ENCODE measurements at places on chromosomes 3 and 15.

GRCh38 chr3:124768812-124769211 lies 38.6 kb downstream of the UMPS start:
- no peak for DNase-seq

- DNase-seq = no peak
These were observed 26.4 kb downstream of the MINAR1 start for GRCh38 chr15:79458491-79458890.

- DNase-seq = no peak
These were observed 7.9 kb upstream of the CHD2 start for GRCh38 chr15:92892201-92892555.

GRCh38 chr3:117523418-117523817 lies 813.8 kb downstream of the TUSC7 start:
- DNase-seq = no peak

DNA sequence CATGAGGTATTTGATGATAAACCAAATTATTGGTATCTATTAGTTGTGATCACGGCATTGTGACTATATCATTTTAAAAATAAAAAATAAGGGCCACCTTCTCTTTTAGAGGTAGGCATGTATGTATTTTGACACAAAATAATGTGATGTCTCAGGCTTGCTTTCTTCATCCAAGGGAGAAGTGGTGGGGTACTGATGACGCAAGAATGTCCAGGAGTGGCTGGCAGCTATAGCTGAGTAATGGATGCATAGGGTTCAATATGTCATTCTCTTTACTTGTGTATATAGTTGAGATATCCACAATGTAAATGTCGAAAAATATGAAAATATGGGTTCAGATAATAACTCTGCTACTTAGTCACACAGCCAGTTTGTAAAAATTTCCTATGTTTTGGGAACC lies 46.8 kb upstream of the NSMCE3 start:
- DNase-seq = no peak

GRCh38 chr3:38205472-38205805 lies 40.1 kb downstream of the OXSR1 start:
- DNase-seq = no peak

- DNase-seq = no peak
These were observed 229.8 kb downstream of the LRTM1 start for GRCh38 chr3:54698054-54698453.

- no peak for DNase-seq
These were observed 3.5 kb upstream of the GALNT15 start for GRCh38 chr3:16171009-16171408.

GRCh38 chr15:85496551-85497171 lies 116.3 kb downstream of the AKAP13 start:
- no peak for DNase-seq

GRCh38 chr15:57281321-57281720 lies 95.0 kb upstream of the CGNL1 start:
- no peak for DNase-seq

DNA sequence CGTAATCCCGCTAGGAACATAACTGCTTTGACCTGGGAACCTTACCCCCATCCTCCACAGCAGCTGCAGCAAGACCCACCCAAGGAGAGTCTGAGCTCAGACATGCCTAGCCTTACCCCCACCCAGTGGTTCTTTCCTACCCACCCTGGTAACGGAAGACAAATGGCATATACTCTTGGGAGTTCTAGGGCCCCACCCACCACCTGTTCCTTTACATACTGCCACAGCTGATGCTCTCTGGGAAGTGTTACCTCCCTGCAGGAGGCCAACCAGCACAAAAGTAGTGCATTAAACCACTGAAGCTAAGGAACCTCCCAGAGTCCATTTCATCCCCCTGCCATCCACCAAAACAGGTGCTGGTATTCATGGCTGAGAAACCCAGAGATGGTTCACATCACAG lies 50.6 kb upstream of the AZI2 start:
- no peak for DNase-seq

- no peak for DNase-seq
These were observed 307.1 kb downstream of the KBTBD8 start for GRCh38 chr3:67305160-67305559.

GRCh38 chr15:90142216-90143165 lies 40.2 kb upstream of the IDH2 start:
- DNase-seq = no peak

- DNase-seq = no peak
These were observed 50.8 kb upstream of the CTNNB1 start for GRCh38 chr3:41148478-41148877.

- DNase-seq = no peak
These were observed 294.8 kb downstream of the MCTP2 start for GRCh38 chr15:94526071-94526689.

DNA sequence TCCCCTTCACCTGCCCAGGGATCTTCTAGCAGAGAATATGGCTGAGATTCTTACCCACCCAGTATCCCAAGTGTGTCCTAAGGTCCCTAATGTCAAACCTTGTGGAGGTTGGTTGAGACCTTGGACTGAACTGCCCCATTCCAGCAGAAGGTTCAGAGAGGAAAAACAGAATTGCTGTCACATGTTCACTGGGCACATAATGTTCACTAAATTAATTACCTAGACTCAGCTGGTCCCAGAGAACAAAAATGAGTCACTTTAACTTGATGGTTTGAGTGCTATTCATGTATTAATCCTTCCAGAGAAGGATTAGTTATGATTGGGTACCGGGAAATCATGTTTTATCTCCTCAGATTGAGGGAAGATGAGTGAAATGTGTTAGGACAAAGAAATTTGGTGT lies 171.3 kb upstream of the GADL1 start:
- no peak for DNase-seq

DNA sequence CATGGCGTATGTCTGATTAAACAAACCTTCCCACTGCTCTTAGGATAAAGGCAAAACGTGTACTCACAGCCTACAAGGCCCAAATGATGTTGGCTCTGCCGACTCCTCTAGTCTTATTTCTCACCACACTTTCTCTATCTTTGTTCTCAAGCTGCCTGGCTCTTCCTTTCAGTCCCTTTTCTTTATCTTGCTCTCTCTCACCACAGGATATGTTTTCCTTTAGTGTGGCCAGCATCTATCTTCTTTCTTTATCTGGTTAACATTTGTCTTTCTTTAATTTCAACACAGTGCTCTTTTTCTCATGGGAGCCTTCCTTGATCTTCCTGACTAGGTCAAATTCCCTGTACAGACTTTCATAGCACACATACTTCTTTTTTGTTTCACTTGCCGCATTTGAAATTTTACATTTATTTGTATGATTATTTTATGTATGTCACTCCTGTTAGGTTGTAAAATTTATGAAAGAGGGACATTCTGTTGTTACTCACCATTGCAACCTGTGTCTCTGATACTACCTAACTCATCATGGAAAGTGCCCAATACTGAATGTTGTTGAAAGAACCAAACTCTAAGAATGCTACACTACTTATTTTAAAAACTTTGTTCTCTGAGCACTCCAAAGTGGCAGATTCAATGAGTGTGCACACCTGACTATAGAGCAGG lies 328.9 kb upstream of the CBLB start:
- no peak for DNase-seq

- DNase-seq = no peak
These were observed 232.7 kb upstream of the ATP10A start for GRCh38 chr15:26095710-26096330.

- DNase-seq = no peak
These were observed 53.2 kb upstream of the MITF start for GRCh38 chr3:69686056-69686455.

GRCh38 chr15:57505949-57506391 lies 85.7 kb upstream of the MYZAP start:
- no peak for DNase-seq

- DNase-seq = no peak
These were observed 115.6 kb downstream of the CHDH start for GRCh38 chr3:53730576-53730975.

GRCh38 chr15:97346221-97346620 lies 614.3 kb upstream of the ARRDC4 start:
- no peak for DNase-seq

- no peak for DNase-seq
These were observed 27.4 kb downstream of the TMOD3 start for GRCh38 chr15:51856714-51857380.

GRCh38 chr3:145953316-145953715 lies 207.7 kb downstream of the PLOD2 start:
- DNase-seq = no peak

GRCh38 chr3:120741320-120741719 lies 996 bp downstream of the RABL3 start:
- DNase-seq = no peak

- DNase-seq = no peak
These were observed 220.4 kb upstream of the MDFIC2 start for GRCh38 chr3:70532806-70533205.

- no peak for DNase-seq
These were observed 679.3 kb downstream of the OTOL1 start for GRCh38 chr3:162175878-162176277.

GRCh38 chr3:151724576-151725562 lies 8.9 kb upstream of the AADACL2 start:
- no peak for DNase-seq

GRCh38 chr3:42960786-42961185 lies 18.3 kb upstream of the GASK1A start:
- DNase-seq = no peak

GRCh38 chr3:76245622-76246021 lies 460.3 kb upstream of the ZNF717 start:
- no peak for DNase-seq

DNA sequence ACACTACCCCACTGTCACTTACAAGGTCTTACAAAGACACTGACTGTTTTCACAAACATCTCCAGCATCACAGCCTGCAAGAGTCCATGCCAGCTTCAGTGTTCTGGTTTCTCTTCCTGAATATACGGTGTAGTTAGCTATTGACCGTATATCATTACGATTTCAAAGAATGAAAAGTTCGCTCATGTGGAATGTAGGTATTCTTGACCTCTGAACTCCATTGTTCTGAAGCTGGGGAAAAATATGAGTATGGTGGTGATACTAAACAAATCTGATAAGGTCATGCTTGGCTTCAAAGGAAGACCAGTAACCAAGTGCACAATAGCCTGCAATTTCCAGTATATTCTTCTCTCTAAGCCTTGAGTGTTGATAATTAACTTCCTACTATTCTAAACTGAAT lies 315.7 kb upstream of the WNT5A start:
- DNase-seq = no peak

DNA sequence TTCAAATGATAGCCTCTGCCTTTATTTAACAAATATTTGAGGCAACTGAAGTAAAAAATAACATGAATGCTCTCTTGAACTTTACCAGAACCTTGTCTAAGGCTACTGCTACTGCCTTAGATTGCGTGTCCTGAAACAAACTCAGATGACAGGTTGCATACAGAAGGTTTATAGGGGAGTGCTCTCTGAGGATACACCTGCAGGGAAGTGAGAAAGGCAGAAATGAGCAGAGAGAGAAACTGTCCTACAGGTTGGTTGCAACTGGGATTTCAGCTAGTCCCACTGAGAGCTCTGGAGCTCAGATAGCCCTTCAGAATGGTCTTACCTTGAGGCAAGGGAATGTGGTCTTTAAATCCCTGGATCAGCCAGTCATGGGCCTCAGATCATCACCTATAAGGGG lies 165.5 kb downstream of the IL5RA start:
- no peak for DNase-seq

- DNase-seq = no peak
These were observed 39.0 kb downstream of the CYP19A1 start for GRCh38 chr15:51299187-51300015.

- DNase-seq = no peak
These were observed 12.8 kb upstream of the RFT1 start for GRCh38 chr3:53142986-53143385.

GRCh38 chr3:188241072-188241471 lies 87.1 kb downstream of the LPP start:
- no peak for DNase-seq

- no peak for DNase-seq
These were observed 48.5 kb downstream of the CD47 start for GRCh38 chr3:108042300-108042699.

- DNase-seq = no peak
These were observed 489.2 kb upstream of the UBE2E2 start for GRCh38 chr3:22713936-22714335.

DNA sequence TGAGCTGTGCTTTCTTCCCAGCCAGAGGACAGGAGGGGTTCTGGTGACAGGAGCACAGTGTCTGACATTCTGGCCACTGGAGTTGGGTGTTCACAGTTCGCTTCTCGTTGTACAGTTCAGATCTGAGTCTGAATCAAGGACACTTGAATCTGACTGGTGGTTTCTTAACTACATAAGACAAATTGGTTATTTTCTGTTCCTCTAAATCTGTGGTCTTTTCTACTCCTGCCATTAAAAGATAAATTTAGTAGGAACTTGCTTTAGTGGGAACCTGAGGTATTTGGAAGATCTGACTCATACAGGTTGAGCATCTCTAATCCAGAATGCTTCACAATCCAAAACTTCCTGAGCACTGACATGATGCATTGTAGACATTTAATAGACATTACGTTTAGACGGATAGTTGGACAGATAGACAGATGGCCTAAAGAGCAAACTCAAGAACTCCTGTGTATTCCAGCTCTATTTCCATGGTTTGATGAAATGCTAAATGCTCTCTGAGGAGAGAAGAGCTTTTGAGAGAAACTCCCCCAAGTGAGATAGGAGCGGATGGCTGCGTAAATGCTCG lies 71.0 kb downstream of the CCK start:
- no peak for DNase-seq

DNA sequence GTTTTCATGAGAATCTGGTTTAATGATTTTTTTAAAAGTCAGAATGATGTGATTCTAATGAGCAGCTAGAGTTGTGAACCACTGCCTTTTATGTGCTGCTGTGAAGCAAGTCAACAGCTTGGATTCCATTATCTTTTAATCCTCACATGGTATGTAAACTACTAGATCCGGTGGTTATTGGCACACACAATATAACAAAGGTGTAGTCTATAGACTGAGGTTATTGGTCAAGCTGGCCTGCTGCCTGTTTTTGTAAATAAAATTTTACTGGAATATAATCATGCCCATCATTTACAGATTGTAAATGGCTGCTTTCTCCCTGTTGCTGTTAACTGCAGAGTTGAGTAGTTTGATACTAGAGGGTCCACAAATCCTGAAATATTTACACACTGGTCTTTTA lies 103.1 kb downstream of the OTOL1 start:
- no peak for DNase-seq

GRCh38 chr15:41894791-41895463 lies 1.1 kb upstream of the SPTBN5 start:
- DNase-seq = no peak

DNA sequence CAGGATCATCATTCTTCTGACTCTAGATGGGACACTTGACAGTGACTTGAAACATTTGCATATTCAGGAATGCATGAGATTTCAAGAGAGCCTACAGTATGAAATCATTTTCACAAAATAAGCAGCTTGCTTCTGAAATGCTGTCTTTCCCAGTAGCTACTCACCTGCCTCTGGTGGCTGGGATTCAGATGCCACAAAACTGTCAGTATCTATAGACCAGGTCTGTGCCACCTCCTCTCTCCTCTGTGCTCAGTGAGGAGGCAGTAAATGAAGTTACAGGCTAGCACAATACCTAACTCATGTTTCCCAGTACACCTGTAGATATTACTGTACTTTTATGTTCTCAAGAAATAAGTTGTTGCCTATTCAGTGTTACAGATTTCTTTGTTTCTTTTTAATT lies 64.3 kb downstream of the HMG20A start:
- no peak for DNase-seq

Measured in cortex of kidney (tissue), 1 donor.